ENCODE measurements at places on chromosomes 5 and 9.

DNA sequence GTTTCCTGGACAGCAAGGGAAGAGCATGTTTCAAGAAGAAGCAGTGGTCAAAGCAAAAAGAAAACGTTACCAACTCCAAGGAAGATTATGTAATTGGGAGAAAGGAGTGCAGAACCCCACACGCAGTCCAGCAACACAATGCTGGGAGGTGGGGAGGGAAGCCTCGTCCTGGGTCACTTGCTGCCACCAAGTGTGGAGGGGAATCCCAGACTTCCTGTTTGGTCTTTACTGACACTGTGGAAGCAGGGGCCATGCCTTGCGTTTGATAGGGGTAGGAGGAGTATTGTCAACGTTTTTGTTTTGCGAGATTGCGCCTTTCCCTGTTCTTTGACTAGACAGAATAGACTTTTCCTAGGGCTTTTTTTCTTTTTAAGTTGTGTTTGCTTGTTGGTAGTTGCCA, 421.0 kb downstream of the KDM4C start:
- H3K27me3 ChIP-seq, result no peaks in the 10 kb centered on the region
- no peaks in the 10 kb centered on the region for H3K4me1 ChIP-seq

DNA sequence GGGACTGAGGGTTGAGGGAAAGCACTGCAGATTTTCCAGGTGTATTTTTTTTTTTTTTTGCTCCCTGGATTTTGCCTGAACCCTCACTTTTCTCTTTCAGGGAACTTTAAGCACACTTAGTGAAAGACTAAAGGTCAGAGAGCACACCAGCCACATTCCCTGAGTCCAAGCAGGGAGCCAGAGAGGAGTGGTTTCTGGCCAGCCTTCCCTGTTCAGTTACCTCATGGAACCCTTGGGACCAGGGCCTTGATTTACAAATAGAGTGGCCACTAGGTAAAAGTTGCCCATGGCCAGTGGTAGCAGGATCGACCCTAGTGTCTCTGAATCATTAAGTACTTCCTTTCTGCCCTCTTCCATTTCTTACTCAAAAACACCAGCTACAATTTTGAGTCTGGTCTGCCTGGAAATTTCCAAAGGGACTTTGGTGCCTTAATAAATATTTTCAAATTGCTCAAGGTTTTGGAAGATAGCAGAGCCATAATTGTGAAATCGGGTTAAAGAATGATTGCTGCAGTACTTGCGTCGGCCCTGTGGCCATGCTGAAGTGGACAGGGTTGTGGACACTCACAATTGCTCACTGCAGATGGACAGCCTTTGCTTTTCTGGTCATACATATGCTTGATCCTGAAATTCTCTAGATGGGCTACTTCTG, 14.5 kb downstream of the PALM2AKAP2 start:
- peak overlapping the region; percentile 63 for H3K27ac ChIP-seq
- no peaks in the 10 kb centered on the region for H3K27me3 ChIP-seq
- no peak for DNase-seq
- no peaks in the 10 kb centered on the region for H3K36me3 ChIP-seq

DNA sequence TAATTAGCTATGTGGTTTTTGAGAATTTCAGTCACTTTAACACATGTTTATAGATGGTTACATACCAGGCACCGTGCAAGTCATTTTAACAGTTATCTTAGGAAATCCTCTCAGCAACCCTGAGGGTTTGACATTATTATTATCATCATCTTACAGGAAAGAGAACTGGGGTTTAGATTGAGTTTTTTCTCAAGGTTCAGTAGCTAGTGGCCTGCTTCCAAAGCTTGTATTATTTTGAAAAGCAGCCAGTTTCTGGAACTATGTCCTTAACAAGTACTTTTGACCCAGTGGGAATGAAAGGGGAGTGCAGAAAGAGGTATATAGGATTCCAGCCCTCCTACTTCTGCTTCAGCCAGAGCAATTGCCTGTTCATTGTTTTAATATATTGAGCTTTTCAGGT, 157.5 kb downstream of the COMMD10 start:
- no peaks in the 10 kb centered on the region for H3K4me1 ChIP-seq
- no peak overlapping the region for H3K4me3 ChIP-seq
- DNase-seq, result no peak
- no peaks in the 10 kb centered on the region for H3K27me3 ChIP-seq
- H3K27ac ChIP-seq, result no peak overlapping the region

- no peaks in the 10 kb centered on the region for H3K27me3 ChIP-seq
- no peaks in the 10 kb centered on the region for H3K36me3 ChIP-seq
- DNase-seq, result no peak
- no peaks in the 10 kb centered on the region for H3K4me1 ChIP-seq
- no peak overlapping the region for H3K27ac ChIP-seq
Observed at GRCh38 chr5:100667161-100667630, 132.0 kb downstream of the FAM174A start.

GRCh38 chr5:132815454-132815853, 2.4 kb downstream of the SOWAHA start:
- H3K4me1 ChIP-seq, result peaks cover 25% of the 10 kb centered on the region
- no peak overlapping the region for H3K27ac ChIP-seq
- DNase-seq, result no peak
- H3K36me3 ChIP-seq, result no peaks in the 10 kb centered on the region
- no peak overlapping the region for H3K4me3 ChIP-seq

DNA sequence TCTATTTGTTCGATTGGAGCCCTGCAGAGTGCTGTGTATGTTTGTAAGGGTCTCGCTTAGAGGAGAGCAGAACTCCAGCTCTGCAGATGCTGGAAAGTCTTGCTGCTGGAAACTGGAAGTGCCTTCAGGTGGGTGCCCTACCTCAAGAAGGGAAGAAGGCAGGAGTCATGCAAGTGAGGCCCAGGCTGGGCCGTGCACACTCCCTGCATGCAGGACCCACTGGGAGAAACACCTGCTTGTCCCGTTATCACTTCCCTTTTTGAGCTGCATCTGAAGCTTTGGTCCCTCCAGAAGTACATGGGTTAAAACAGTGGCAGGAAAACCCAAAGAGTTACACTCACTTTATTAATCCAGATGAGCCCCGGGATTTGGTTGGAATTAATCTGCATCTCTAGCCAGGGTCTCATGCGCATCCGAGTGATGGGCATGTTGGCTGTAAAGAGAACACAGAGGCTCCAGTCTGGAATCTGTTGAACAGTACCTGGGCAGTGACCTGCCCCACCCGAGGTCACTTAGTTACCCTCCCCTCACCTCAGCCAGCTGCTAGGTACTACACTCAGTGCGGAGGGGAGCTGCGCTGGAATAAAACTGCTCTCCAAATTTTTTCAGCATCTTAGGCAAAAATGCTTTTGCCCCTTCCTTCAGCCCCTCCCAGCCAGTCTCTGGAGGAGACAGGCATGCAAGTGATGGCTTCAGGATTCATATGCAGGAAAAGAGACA, 1.4 kb downstream of the IRF1 start:
- H3K36me3 ChIP-seq, result peaks cover 36% of the 10 kb centered on the region
- no peaks in the 10 kb centered on the region for H3K27me3 ChIP-seq
- H3K4me3 ChIP-seq, result peak overlapping the region; percentile 64
- H3K4me1 ChIP-seq, result peaks cover 73% of the 10 kb centered on the region
- DNase-seq, result peak; percentile 56

DNA sequence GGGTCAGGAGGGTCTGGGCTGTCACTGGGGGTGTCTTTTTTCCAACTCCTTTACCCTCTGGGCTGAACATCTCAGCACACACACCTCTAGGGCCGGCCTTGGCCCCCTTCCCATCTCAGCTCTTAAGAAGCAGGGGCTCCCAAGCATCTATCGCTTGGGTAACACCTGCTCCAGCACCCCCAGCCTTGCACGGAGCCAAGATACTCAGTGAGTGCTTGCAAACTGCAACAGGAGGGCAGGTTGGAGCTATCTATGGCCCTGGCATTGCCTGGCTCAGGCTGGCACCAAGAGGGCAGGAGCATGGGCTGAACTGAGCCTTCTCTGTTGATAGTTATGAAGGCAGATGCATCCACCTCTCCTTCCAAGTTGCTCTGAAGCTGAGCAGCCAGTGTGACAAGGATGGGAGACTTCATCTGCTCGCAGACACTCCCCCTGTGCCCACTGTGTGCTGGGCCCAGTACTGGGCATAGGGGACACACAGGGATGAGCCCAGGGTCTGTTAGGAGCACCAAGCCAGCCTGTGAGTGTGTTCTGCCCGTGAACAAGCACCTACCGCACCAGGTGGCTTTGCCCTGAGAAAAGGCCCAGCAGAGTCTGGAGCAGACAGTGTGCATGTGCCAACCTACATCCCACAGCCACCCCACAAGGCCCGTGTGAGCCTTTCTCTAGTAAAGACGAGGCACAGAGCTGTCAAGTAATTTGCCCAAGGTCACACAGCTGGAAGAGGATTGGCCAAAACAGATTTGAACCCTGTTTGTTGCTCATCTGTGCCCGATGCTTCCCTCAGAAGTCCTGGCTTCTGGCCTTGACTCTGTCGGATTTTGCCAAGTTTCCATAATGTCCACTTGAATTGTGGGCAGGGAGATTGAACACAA, 58.2 kb downstream of the PHF2 start:
- peaks cover 69% of the 10 kb centered on the region for H3K36me3 ChIP-seq
- no peak for DNase-seq
- no peaks in the 10 kb centered on the region for H3K4me1 ChIP-seq
- H3K4me3 ChIP-seq, result no peak overlapping the region

DNA sequence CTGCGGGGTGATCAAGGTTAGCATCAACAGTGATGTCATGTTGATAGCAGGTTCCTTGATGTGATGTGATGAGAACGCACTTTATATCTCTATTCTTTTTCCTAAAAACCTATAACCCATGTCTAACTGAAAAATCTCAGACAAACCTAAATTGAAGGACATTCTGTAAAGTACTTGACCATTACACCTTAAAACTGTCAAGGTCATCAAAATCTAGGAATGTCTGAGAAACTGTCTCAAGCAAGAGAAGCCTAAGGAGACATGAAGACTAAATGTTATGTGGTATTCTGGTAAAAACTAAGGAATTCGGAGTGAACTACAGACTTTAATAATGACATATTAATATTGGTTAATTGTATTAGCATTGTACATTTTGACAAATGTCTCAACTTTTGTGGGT, 170.0 kb downstream of the AOPEP start:
- H3K36me3 ChIP-seq, result no peaks in the 10 kb centered on the region
- no peaks in the 10 kb centered on the region for H3K27me3 ChIP-seq
- no peak for DNase-seq
- H3K27ac ChIP-seq, result no peak overlapping the region
- H3K4me3 ChIP-seq, result no peak overlapping the region
- H3K4me1 ChIP-seq, result peaks cover 20% of the 10 kb centered on the region

- H3K27ac ChIP-seq, result no peak overlapping the region
- H3K4me1 ChIP-seq, result peaks cover 3% of the 10 kb centered on the region
- H3K27me3 ChIP-seq, result no peaks in the 10 kb centered on the region
Observed at GRCh38 chr5:178418471-178419010, 171.7 kb downstream of the COL23A1 start.

GRCh38 chr9:68905129-68905528, 108.8 kb downstream of the PRKACG start:
- H3K27me3 ChIP-seq, result no peaks in the 10 kb centered on the region
- H3K36me3 ChIP-seq, result no peaks in the 10 kb centered on the region
- DNase-seq, result no peak
- H3K4me3 ChIP-seq, result no peak overlapping the region

DNA sequence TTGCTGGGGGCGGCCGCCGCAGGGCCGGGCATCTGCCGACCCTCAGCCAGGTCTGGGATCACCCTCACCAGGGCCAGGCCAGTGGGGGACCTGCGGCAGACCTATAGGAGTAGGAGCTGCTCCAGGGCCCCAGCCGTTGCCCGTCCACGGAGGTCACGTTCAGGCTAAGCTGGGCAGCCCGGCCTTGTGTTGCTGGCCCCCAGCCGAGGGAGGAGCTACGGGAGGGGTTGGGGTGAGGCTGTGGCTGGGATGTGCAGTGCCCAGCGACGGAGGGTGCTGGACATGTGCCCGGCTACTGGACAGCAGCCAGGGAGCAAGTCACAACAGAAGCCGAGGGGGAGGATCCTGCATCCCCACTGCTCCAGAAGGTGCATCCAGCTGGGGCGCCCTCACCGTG, 39.6 kb upstream of the SLC6A19 start:
- H3K36me3 ChIP-seq, result no peaks in the 10 kb centered on the region
- H3K4me3 ChIP-seq, result no peak overlapping the region
- no peak overlapping the region for H3K27ac ChIP-seq
- no peaks in the 10 kb centered on the region for H3K4me1 ChIP-seq
- no peaks in the 10 kb centered on the region for H3K27me3 ChIP-seq
- no peak for DNase-seq
